HAP-1 (cell line): ENCODE measurements at places on chromosomes 3 and 15.

- no peak for DNase-seq
These were observed 120.9 kb downstream of the BDH1 start for GRCh38 chr3:197434830-197435229.

DNA sequence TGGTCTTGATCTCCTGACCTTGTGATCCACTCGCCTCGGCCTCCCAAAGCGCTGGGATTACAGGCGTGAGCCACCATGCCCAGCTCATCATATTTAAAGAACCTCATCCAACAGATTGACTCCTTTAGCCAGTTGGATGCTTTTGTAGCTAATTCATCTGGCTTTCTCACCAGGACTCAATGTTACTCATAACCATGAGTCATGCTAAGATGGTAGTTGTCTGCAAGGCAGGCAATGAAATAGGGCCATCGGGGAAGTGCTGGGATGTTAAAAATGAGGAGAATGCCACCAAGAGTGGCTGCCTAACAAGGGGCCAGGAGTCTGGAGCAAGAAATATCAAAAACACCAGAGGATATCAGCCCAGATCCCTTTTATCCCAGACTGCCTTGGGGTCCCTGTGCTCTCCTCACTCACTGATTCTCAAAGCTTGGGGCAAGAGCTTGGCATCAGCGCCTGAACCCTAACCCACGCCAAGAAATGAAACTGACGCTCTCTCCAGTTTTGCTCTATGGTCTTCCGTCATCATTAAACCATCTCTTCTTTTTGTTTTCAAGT, 7.4 kb upstream of the PCOLCE2 start:
- DNase-seq = no peak

DNA sequence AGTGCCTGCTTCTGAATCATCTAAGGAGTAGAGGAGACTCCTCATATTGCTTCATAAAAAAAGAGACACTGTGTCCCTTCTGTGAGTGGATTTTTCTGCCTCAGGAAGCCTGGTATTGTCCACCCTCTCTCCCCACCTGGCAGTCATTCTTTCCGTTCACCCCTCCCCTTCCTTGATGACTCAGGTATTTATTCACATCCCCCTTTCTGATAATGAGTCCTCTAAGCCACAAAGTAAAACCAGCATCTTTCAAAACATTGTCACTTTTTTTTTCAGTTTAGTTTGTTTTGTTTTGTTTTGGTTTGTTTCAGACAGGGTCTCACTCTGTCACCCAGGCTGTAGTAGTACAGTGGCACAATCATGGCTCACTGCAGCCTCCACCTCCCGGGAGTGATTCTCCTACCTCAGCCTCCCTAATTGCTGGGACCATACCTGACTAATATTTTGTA, 65.2 kb upstream of the UBE2E1 start:
- DNase-seq = no peak

DNA sequence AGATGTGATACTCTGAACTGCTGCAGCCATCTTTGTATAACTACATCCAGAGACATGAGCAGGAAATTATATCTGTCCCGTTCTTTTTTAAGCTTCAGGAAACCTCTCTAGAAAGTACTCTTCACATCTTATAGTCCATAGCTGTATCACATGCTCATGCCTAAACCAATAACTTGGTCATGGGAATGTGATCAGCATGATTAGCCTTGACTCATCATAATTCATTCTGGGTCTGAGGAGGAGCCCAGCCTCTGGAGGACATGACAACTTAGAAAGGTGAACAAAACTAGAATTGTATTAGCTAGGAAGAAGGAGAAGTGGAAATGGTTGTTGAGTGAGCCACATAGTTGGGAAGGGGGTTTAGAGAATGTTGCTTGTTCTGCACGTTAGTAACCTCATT, 12.9 kb downstream of the PPM1L start:
- no peak for DNase-seq

DNA sequence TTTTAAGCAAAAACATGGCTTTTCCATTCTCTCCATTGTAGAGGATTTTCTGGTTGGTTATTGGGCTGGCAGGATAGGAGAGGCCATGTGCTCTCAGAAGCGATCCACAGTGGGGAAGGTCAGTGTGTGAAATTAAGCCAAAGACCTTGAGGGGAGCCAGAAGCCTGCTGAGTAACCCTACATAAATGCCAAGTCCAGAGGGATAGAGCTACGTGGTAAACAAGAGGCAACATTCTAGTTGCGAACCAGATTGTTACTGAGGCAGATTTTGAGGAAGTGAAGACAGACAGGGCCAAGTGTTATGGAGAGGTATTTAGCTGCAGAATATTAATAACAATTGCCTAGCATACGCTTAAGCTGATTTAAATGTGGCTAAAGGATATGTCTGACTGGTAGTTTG, 592.8 kb upstream of the GBE1 start:
- no peak for DNase-seq

DNA sequence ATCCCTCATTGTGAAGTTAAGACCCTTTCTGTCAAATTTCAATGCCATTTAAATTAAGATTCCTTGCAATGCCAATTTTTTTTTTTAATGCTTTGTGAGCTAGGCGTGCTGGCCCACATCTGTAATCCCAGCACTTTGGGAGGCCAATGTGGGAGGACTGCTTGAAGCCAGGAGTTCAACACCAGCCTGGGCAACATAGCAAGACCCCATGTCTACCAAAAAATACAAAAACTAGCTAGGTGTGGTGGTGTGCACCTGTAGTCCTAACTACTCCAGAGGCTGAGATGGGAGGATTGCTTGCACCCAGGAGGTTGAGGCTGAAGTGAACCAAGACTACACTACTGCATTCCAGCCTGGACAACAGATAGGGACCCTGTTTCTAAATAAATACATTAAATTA, 5.6 kb upstream of the SH3BP5 start:
- no peak for DNase-seq

- no peak for DNase-seq
These were observed 569.7 kb upstream of the MDFIC2 start for GRCh38 chr3:70882104-70882503.

- DNase-seq = peak; percentile 23
These were observed 134.2 kb downstream of the OTOL1 start for GRCh38 chr3:161630794-161631193.

DNA sequence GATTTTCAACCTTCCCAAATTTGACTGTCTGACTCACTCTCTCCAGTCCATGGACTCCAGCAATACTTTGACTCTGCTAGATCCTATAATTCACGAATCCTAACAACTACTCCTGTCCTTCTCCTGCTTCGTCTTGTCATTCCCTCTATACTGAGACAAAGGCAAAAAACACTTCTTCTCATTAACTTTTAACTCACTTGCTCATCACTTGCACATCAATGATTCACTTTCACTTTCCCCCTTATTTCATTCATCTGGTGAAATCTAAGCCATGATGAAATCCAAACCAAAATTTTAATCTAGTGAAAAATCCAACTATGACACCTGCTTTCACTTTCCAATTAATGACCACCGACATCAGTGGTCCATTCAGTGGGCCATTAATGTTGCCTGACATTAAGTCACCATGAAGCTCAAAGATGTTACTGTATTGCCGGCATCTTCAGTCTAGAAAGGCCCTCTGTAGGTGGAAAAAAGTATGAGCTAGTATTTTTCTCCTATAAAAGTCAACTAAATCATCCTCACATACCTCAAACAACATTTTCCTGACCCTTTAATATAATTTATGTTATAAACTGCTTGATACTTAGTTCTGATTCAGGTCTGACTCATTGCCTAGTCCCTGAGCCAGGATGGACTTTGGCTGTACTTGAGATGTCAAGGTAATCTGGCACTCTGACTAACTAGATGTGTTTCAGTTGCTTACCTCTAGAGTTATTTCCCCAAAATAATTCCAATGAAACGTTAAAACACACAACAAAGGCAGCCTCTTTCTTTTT, 158.6 kb downstream of the CNTN6 start:
- DNase-seq = no peak

GRCh38 chr3:133944181-133944580, 48.5 kb upstream of the RAB6B start:
- DNase-seq = no peak

DNA sequence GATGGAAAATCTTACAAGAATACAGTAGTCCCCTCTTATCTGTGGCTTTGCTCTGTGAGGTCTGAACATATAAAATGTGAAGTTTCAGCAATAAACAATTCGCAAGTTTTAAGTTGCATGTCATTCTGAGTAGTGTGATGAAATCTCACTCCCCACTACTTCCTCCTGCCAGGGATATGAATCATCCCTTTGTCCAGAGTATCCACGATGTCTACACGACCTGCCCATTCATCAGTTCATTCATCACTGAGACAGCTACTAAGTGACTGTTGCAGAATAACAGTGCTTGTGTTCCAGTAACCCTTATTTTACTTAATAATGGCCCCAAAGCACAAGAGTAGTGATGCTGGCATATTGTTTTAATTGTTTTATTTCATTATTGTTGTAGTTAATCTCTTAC, 489.2 kb upstream of the UBE2E2 start:
- DNase-seq = no peak

DNA sequence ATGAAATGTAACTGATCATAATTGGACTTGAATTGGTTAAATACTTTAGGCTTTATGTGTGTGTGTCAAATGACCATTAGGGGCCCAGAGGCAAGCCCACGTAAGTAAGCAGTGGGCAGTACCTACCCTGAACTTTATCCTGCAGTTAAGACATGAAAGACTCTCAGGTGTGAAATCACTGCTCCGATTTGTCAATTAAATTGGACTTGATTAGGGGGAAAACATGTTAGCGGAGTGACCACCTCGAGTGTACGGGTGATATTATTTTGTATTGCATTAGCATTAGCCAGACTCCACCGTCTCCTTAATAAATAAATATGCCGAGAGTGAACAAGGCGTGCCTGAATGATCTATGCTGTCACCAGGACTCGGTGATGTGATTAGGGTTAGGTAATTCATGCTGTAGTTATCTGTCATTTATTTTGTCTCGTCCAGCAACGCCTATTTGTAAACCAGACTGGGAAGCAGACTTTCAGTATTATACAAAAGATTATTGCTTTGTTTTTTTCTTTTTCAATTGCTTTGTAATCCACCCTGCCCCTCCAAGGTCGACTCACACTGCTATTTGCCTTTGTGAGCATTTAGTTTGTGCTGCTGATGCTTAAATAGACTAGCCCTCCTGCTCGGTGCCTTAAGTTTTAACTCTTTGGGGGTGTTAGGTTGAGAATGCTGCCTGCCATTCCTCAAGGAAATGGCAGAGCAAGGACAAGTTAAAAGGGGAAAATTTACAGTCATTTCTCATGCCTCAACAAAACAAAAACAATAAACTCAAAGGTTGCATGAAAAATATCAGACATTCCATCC, 1.8 kb downstream of the RBMS3 start:
- peak; percentile 44 for DNase-seq

DNA sequence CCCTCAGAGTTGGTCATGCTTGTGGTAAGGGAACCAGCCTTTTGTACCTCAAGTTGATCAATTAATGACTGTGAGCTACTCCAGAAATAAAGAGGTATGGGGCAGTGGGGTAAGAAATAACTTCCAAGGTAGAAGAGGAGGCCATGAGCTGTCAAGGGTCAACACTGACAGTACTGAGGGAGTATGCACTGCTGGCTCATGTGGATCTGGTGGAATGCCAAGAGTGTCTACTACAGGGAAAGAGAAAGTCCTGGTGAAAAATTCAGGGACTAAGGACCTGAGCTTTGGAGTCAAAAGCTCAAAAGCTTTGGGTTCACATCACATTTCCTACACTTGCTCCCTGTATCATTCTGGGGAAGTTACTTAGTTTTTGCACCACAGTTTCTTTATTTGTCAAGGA, 154.9 kb downstream of the SEMA6D start:
- no peak for DNase-seq

DNA sequence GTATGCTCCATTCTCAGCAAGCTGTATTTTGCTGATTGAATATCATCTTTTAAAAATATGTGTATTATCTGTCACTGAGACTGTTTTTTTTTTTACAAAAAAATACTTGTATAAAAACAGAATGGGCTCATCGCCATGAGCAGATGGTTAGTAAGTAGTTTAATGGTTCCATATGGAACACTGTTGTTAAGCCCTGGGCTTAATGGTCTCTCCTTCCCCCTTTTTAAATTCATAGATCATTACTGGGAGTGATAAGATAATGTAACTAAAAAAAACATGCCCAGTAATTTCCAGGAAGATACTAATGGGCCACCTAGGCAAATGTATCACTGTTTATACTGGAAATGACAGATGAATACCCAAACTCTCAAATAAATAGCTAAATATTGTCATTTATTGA, 95.3 kb upstream of the TPRG1 start:
- no peak for DNase-seq

GRCh38 chr15:84151205-84151931, 84.2 kb upstream of the GOLGA6L4 start:
- no peak for DNase-seq

- DNase-seq = no peak
These were observed 119.4 kb downstream of the ECT2 start for GRCh38 chr3:172869784-172870518.

DNA sequence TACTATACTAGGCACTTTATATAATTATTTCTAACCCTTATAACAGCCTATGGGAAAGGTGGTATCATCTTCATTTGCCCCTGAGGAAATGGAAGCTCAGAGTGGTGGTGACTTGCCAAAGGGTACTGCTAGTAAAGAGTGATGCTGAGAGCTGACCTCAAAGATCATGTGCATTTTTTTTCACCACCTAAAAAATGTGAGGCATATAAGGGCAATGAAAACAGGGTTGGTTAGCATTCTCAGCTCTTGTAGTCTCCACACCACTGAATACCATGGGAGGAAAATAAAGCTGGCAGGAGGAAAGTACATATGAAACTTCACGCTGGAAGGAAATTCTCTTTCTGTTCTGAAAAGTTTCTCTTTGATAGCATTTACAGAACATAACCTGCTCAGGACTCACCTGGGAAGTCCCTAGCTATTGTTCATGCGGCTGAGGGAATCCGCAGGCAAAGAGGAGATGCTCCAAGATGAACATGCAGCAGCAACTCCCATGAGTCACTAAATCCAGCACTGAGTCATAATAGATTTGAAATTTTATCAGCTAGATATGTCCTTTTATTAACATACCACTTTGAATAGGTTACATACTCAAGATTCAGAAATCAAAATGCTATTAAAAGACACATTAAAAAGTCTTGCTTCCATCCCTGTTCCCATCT, 17.3 kb downstream of the FAIM start:
- no peak for DNase-seq

DNA sequence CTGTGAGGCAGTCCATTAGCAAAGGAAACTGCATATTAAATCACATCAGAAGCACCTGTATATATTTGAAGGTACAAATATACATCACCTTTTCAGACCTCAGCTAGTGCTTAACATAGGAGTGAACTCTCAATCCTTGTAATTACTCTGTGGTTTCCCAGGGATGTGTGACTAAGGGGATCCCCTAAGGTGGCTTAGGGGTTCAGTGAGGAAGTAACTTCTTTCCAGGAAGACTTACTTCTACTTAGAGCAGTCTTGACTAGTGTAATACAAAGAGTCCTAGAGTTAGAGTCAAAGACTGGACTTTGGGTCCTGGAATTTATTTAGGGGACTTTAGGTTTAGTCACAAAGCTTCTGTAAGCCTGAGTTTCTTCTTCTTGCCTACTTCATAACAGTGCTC, 8.7 kb upstream of the SUMF1 start:
- DNase-seq = no peak

- DNase-seq = no peak
These were observed 101.5 kb downstream of the RBMS3 start for GRCh38 chr3:29382409-29382808.

- DNase-seq = peak; percentile 31
These were observed 96.5 kb upstream of the MYO5C start for GRCh38 chr15:52392008-52392687.

GRCh38 chr3:50518436-50518835, 15.0 kb upstream of the CACNA2D2 start:
- no peak for DNase-seq
